NCI-H460 (cell line): ENCODE measurements at places on chromosomes 7 and 10. TPM values are rescaled to one million over a fixed set of nuclear protein-coding genes. Genes with fewer than 3 reads are reported as not detected.

ST8SIA6 gene
- total RNA-seq, result 0.09 and 0.57 TPM in 2 replicates

ANKRD7 gene
- total RNA-seq, result 0.64 and 0.66 TPM in 2 replicates

NPFFR1 gene
- total RNA-seq, result not detected in 2 replicates

RUFY2 gene
- total RNA-seq, result 23.1 and 27.8 TPM in 2 replicates

AKR1C8 gene
- 0.10 TPM in 1 of 2 replicates, not detected in the other for total RNA-seq

SOSTDC1 gene
- total RNA-seq, result 0.10 TPM in 1 of 2 replicates, not detected in the other

BTBD16 gene
- total RNA-seq, result 0.43 and 0.45 TPM in 2 replicates

ALOX5 gene
- not detected in 2 replicates for total RNA-seq

GHRHR gene
- not detected in 2 replicates for total RNA-seq

HOXA5 gene
- 7.5 and 12.8 TPM in 2 replicates for total RNA-seq

TMEM213 gene
- not detected in 2 replicates for total RNA-seq

NANOS1 gene
- 1.6 and 1.8 TPM in 2 replicates for total RNA-seq

WEE2 gene
- 0.27 TPM in 1 of 2 replicates, not detected in the other for total RNA-seq

EIF5AL1 gene
- 0.30 and 0.40 TPM in 2 replicates for total RNA-seq

STAMBPL1 gene
- total RNA-seq, result 37.6 and 39.8 TPM in 2 replicates

CLCN1 gene
- 0.07 TPM in 1 of 2 replicates, not detected in the other for total RNA-seq

ACBD7 gene
- 2.0 and 2.2 TPM in 2 replicates for total RNA-seq

CRHR2 gene
- not detected in 2 replicates for total RNA-seq

SLC26A5 gene
- not detected in 2 replicates for total RNA-seq

CDC14C gene
- total RNA-seq, result 0.23 TPM in 1 of 2 replicates, not detected in the other

OPN1SW gene
- not detected in 2 replicates for total RNA-seq

LHFPL3 gene
- not detected in 2 replicates for total RNA-seq

CLDN3 gene
- 1.0 and 1.7 TPM in 2 replicates for total RNA-seq

TWIST1 gene
- total RNA-seq, result not detected in 2 replicates

TMEM176A gene
- 0.10 TPM in 1 of 2 replicates, not detected in the other for total RNA-seq

FOXP2 gene
- not detected in 2 replicates for total RNA-seq

ZNF282 gene
- total RNA-seq, result 18.7 and 19.6 TPM in 2 replicates

NUPR2 gene
- total RNA-seq, result not detected in 2 replicates

CFTR gene
- not detected in 2 replicates for total RNA-seq

MET gene
- total RNA-seq, result 77.6 and 80.5 TPM in 2 replicates

C10orf62 gene
- 0.12 TPM in 1 of 2 replicates, not detected in the other for total RNA-seq

CTAGE4 gene
- 0.12 TPM in 2 replicates for total RNA-seq

ECHDC3 gene
- 15.7 and 20.1 TPM in 2 replicates for total RNA-seq

DOCK4 gene
- 27.7 and 38.0 TPM in 2 replicates for total RNA-seq

OR2A42 gene
- not detected in 2 replicates for total RNA-seq

LEP gene
- total RNA-seq, result not detected in 2 replicates

SLC25A28 gene
- 14.3 and 14.6 TPM in 2 replicates for total RNA-seq

SUN3 gene
- not detected in 2 replicates for total RNA-seq

ITPRID1 gene
- total RNA-seq, result not detected in 2 replicates

PNLIPRP3 gene
- not detected in 2 replicates for total RNA-seq

FXYD4 gene
- total RNA-seq, result 0.50 and 1.8 TPM in 2 replicates

KIAA1549 gene
- total RNA-seq, result 6.3 and 7.5 TPM in 2 replicates

COL28A1 gene
- 0.12 and 0.29 TPM in 2 replicates for total RNA-seq

PDK4 gene
- 5.8 and 6.2 TPM in 2 replicates for total RNA-seq

PRRT4 gene
- total RNA-seq, result 0.27 and 0.38 TPM in 2 replicates

ACADSB gene
- 11.0 and 11.3 TPM in 2 replicates for total RNA-seq

MMP21 gene
- not detected in 2 replicates for total RNA-seq

PPP1R17 gene
- total RNA-seq, result not detected in 2 replicates

C7orf57 gene
- 0.12 TPM in 1 of 2 replicates, not detected in the other for total RNA-seq

TRIM8 gene
- total RNA-seq, result 36.9 and 42.6 TPM in 2 replicates

TEX47 gene
- total RNA-seq, result not detected in 2 replicates

HMX3 gene
- 3.9 and 5.3 TPM in 2 replicates for total RNA-seq

TMEM176B gene
- total RNA-seq, result not detected in 2 replicates

FAM180A gene
- total RNA-seq, result not detected in 2 replicates

FAM25C gene
- total RNA-seq, result not detected in 2 replicates
